ENCODE measurements at places on chromosomes 12 and 14. TPM values are rescaled to one million over a fixed set of nuclear protein-coding genes. Genes with fewer than 3 reads are reported as not detected.

Gene C14orf132
- total RNA-seq = 0.20 TPM

Gene ACSM4
- total RNA-seq = not detected

Gene HOXC9
- total RNA-seq = not detected

Gene CATSPERB
- 1.5 TPM for total RNA-seq

Gene PAX9
- not detected for total RNA-seq

Gene MYF5
- not detected for total RNA-seq

DNA sequence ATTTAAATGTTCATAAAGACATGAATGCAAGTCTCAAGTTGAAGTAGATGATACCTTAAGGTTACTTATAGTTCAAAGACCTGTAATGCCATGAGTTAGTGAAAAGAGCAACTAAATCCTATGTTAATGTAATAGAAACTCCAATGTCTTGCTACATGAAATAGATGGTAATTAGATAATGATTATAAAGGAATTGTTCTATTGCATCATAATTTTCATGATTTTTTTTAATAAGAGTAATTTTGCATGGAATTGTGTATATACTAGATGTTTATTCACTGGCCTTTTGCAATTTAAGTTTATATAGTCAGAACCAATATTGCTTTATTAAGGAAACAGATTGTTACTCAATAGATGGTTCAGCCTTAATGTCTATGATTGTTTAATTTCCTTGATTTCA is 115.5 kb upstream of the SYT10 start:
- no peak for DNase-seq

- no peak for DNase-seq
Measured at GRCh38 chr14:56280843-56281242, 162.6 kb downstream of the PELI2 start.

- DNase-seq = no peak
Measured at GRCh38 chr12:106672314-106673025, 89.7 kb downstream of the RFX4 start.

DNA sequence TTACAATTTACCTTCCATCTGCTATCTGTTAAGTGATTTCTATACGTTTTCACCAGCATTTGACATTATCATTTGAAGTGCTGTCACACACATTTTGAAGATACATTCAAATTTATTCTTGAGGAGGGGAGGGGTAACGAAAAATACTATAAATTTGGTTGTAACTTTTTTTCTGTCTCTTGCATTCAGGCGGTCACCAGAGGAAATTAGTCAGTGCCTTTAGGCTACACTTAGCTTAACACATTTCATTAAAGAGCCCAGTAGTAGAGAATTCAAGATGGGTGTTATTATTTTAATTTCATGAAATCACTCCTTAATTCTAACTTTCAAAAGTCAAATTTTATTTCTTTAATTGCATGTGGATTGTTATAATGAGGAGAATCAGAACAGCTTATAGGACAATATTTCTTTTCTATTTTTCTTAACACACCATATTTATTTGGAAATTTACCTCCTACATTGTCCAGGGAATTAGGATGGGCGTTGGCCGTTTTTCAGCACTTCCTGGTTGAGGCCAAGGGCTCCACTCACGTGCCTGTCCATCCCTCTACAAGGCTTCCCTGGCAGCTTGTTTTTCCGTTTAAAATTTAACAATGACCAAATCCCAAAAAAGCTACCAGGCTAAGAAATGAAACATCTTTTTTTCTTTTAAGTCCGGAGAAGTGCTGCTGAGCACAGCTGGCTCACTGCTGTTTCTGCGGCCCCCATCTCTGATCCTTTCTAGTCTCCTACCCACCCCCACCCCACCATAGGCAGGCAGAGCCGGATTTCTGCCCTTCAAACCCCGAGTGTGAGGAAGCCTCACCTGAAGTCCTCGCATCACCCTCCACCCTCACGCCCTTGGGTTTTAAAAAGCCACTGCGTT is 1.1 kb upstream of the FAR2 start:
- DNase-seq = no peak

DNA sequence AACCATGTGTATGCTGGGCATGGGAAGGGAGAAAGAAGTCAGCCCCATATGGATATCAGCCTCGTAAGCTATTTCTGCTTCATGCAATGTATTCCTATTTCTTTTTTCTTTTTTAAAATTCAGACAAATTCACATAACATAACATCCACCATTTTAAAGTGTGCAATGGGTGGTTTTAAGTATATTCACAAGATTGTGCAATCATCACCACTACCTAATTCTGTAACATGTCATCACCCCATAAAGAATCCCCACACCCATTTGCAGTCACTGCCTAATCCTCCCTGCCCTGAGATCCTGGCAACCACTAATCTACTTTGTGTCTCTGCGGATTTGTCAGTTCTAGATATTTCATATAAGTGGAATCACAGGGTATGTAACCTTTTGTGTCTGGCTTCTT is 9.5 kb downstream of the POMT2 start:
- no peak for DNase-seq

DNA sequence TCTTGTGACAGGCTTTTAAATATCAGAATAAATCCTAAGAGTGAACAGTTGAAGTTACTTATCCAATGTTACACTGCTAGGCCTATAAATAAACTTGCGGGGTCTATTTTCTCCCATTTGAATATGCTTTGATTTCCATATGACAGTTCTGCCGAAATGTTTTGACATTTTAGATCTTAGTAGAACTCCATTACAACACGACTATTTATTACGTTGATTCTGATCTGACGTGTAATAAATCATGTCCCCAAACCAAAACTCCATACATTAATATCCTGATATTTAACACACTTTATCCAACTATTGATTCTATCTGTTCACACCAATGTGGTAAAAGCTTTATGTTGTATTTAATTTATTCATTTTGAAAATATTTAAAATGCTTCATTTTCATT is 16.1 kb upstream of the NEMF start:
- no peak for DNase-seq

- no peak for DNase-seq
Measured at GRCh38 chr12:41339784-41340183, 151.7 kb downstream of the PDZRN4 start.

DNA sequence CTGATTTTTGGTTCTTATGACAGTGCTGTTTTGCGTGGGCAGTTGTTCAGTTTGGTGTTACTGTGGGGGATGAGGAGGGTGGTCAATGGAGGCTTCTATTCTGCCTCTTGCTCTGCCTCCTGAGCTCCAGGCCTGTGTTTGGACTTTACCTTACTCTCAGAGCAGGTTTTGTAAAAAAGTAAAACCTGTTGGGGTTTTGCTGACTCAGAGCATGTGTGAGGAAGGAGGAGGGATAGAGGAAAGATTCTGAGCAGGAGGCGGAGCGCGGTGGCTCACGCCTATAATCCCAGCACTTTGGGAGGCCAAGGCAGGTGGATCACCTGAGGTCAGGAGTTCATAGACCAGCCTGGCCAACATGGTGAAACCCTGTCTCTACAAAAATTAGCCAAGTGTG is 6.7 kb downstream of the A2ML1 start:
- DNase-seq = no peak

GRCh38 chr12:23217667-23218066 is 592.7 kb downstream of the ETNK1 start:
- DNase-seq = no peak

- DNase-seq = no peak
Measured at GRCh38 chr12:50550530-50551223, 45.9 kb downstream of the DIP2B start.

DNA sequence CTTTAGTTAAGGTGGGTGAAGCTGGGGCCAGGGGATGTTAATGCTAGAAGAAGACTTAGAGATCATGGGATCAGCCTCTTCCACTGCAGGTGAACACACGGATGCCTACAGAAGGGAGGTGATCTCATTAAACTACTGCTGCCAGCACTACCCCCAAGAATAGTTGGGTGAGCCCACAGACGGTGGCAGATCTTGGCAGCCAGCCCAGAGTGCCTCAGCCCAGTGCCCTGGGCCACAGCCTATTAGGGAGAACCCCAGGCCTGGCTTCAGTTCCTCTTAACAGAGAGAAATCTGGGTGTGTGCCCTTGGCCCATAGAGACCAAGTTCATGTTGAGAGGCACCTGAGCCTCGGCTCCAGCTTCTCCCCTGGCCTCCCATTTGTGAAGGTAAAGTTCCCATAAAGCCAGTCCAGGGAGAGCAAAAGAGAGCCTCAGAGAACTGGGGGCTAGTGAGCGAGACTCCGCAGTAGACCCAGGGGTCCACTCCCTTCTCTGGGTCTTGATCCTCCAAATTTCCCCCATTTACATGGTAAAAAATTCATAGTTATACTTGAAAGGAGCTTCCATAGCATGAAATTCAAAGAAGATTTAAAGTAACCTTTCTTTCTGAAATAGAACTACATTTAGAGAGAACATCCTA is 125.0 kb upstream of the CCND2 start:
- no peak for DNase-seq

- no peak for DNase-seq
Measured at GRCh38 chr12:45580356-45580969, 149.0 kb upstream of the ARID2 start.

GRCh38 chr12:109833307-109834189 is at the start of gene TRPV4:
Gene TRPV4, minus strand, starts transcription at chr12:109833398. Its CDS starts 18,602 bp downstream, at chr12:109814796.
- no peak for DNase-seq

DNA sequence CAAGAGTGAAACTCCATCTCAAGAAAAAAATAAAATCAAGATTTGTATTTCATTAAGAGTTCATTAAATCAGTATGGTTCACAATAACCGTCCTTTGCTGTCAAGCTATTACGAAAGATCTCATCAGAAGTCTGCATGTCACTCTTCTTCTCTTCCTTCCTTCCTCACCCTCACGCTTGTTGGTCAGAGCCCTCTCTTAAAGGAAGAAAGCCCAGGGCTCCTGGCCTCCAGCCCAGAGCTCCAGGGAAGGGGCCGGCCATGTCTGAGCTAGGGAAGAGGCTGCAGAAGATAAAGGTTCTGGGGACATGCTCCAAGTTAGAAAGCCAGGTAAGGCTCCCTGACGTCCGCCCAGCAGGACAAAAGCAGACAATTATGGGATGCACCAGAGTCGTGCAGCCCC is 43.1 kb upstream of the DLK1 start:
- no peak for DNase-seq

DNA sequence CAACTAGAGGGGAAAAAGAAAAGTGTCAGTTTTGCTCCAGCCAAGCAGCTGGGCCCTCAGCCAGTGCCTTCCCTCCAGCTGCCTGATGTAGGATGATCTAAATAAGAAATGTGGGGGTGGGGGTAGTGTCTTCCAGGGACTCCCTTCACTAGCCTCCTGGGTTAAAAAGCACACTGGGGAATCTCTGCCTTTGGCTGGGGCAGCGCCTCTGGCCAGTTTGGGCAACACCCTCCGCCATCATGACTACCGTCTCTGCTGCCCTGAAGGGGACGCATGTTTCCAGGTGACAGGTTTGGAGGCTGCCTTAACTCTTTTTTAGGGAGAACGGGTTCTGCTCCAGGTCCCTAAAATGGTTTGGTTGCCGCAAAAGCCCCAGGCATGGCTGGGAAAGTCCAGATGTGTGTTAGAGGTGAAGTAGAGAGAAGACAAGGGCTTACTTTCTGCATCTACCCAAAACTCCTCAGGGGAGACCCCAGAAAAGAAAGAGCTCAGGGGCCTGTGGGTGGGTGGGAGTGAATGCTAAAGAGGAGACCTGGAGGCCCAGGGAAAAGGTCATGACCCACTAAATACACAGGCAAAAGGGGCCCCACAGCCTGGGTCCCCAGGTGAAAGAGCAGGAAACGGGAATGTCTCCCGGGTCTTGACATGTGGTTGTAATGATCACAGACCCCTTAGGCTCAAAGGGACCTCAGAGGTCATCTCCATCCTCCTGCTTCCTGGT is 132.8 kb upstream of the CCND2 start:
- DNase-seq = no peak

DNA sequence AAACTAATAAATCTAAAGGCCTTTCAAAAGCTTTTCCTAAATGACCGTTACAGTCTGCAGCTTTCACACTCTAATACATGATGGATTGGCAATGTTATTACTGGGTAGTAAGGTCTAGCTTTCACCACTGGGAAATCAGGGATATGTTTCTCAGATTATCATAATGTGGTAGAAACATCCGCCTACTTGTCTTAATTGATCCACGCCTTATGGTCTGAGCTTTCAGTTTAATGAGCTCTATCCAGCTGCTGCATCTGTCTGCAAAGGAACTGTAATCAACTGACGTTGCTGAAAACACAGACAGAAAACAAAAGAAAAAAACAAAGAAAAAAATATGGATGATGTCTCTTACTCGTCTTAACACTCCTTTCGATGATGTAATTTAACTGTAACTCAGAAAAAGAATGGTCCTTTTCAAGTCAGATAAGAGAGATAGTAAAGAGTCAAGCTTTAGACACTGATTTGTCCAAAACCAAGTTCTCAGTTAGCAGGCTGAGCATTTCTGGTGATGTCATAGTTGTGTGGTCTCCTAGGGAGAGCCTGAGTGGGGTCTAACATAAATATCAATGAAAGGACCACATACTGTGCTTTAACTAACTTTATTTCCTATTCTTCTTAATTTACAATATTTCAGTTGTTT is 85.9 kb downstream of the C2CD5 start:
- no peak for DNase-seq

- DNase-seq = no peak
Measured at GRCh38 chr12:40240779-40241178, 16.0 kb downstream of the LRRK2 start.

DNA sequence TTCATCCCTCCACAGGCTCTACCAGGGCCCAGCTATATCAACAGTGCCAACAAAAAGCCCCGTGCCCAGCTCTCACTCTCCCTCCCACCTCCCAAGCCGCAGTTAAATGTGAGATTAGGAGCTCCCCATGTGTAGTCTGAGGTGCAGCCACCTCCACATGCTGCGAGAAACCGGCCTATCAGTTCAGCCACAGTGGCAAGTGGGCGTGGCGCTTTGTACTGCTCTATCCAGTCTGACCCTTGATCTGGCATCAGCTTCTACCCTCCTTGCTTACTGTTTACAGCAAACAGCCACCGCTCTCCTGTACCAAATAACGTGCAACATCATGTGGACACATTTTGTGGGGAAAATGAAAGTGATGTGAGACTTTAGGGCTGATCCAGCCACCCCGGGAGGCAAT is 1.7 kb downstream of the PLEK2 start:
- DNase-seq = no peak

GRCh38 chr14:24662753-24663152 is 28.8 kb upstream of the GZMB start:
- no peak for DNase-seq

DNA sequence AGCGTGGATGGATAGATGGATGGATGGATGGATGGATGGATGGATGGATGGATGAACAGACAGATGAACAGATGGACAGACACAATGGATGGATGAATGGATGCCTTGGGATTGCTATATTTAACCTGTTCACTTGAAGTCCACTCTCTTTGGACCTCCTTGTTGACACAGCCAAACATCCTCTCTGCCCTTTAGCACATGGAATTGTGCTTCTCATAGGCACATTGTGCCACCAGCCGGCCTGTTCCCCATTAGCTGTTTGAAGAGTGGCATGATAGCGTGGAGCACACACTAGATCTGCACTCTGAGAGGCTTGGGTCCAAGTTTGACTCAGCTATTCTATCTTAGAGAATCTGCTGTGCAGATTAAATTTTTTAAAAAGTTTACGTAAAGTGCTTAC is 56.9 kb upstream of the GSC start:
- no peak for DNase-seq

- no peak for DNase-seq
Measured at GRCh38 chr12:93772003-93772700, 95.0 kb downstream of the CRADD start.

GRCh38 chr12:48389409-48389808 is 38.7 kb upstream of the ZNF641 start:
- no peak for DNase-seq
